CD4-positive, alpha-beta T cell (primary cell): ENCODE measurements at places on chromosomes 5 and 9.

- DNase-seq: no peak
Measured at GRCh38 chr5:172353271-172353812, 69.8 kb upstream of the UBTD2 start.

DNA sequence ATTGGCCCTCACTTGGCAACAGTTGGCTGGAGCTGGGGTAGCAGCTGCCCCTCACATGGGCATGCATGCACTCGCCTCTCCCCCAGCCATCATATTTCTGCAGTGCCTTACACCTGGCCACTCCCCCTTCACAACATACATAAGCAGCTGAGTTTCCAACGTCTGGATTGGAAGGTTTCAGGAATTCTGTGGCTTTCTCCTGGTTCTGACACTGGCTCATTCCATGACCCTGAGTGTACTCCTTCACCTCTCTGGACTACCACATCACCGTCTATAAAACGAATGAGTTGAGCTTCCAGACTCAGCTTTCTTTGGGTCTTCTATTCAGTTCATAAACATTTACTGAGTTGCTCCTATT, 84.3 kb downstream of the GALNT10 start:
- no peak for DNase-seq

GRCh38 chr5:179484761-179485160, 65.6 kb upstream of the RUFY1 start:
- DNase-seq: no peak

GRCh38 chr9:101398930-101399642, 435 bp downstream of the ZNF189 start:
- DNase-seq: no peak

GRCh38 chr9:113012492-113012891, 500 bp upstream of the ZNF883 start:
- no peak for DNase-seq

GRCh38 chr9:18888290-18888689, 144.7 kb downstream of the SAXO1 start:
- DNase-seq: no peak

DNA sequence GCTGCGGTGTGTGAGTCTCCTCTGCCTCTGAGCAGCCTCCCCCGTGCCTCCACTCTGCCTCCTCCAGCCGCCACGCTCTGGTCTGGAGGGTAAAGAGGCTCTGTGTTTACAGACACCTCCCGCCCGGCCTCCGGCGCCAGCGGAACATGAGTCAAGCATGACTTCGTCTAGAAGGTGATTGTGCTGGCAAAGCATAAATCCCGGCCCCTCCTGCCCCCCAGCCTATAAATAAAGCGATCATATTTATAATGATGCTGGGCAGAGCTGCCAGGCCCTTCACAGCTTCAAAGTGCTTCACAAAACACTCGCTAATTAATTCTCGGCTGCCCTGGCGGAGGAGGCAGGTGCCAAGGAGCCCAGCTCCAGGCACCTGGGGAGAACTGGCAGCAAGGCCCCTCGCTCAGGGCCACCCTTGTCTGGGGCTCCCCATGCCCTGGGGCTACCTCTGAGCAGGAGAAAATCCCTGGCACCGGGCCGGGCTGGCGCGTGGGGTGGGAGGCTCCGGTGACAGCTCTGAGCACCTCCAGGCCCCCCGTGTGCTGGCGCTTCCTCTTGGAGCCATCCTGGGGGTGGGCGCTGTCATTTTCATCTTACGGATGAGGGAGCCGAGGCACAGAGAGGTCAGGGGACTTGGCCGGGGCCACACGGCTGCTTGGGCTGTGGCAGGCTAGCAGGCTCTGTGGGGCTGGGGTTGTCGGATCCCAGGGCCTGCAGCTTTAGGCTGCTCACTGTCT, 87.8 kb downstream of the RXRA start:
- no peak for DNase-seq
